ENCODE measurements at places on chromosomes 6 and 20.
A peak's percentile ranks its signal among the peaks of the same experiment; 100 is the strongest.

GRCh38 chr20:38651154-38651553 lies 49.5 kb downstream of the ARHGAP40 start:
- DNase-seq = no peak

DNA sequence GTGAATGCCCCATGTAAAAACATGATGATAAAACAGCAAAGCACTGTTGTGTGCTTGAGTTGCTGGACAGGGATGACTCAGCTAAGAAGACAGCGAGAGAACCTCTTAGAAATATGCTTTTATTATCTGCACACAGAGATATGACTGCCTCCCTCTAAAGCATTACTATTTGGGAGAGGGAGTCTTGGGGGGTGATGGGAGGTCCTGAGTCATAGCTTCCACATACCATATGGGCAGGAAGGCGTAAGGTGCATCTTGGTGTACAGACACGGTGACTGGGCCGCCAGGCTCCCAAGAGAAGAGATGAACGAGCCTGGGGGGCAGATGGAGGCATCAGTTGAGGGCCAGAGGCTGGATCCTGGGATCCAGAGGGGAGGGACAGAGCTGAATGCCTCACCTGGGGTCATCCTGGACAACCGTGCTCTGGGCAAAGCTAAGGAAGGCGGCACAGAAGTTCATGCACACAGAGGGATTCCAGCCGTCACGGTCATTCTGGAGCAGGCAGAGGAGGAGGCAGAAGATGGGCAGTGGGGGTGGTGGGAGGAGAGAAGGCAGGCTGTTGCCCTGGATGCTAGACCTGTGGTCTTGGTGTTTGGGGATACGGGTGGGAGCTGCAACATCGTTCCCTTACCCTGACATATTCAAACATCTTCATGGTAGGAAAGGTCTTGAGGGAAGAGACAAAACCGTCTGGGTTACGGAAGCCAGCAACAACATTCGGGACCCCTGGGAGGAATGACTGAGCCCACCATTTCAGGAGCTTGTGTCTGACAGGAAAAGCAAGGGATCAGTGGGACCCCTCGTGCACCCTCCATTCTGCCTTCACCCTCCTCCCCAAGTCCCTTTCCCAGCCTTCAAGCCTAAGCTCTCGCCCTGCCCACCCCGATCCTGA lies 2.0 kb downstream of the DXO start:
- no peak for DNase-seq

- peak; percentile 51 for DNase-seq
Measured at GRCh38 chr6:106084989-106085691, 996 bp upstream of the PRDM1 start.

GRCh38 chr20:15986690-15987089 lies 586.6 kb downstream of the KIF16B start:
- DNase-seq = no peak

GRCh38 chr6:110233770-110234374 lies 53.6 kb downstream of the CDC40 start:
- no peak for DNase-seq

DNA sequence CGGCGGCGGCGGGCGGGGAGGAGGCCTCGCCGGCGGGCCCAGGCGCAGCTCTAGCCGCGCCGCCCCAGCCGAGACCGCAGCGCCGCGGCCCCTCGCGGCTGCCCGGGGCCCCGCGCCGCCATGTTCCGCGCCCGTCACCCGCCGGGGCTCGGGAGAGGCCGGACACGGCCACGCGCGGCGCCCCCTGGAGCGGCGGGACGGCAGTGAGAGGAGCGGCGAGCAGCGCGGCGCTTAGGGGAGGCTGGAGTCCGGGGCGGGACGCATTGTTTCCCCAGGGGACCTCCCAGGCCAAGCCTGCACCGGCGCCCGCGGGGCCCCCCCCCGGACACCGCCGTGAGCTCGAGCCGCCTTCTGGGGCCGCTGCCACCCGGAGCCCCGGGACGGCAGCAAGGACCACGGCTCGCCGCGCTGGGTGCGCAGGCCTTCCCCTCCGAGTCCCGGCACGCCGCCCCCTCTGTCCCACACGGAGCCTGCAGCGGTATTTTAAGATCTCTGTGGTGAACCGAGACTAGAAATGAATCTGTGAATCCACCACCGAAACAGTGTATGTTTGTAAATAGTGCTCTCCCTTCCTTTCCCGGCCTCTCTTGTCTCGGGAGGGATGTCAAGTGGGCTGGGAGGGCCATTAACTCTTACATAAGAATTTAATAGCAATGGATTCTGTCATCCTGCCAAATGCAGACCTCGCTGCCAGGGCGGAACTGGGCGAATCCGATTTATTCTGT lies 424 bp upstream of the KIF13A start:
- peak; percentile 76 for DNase-seq

DNA sequence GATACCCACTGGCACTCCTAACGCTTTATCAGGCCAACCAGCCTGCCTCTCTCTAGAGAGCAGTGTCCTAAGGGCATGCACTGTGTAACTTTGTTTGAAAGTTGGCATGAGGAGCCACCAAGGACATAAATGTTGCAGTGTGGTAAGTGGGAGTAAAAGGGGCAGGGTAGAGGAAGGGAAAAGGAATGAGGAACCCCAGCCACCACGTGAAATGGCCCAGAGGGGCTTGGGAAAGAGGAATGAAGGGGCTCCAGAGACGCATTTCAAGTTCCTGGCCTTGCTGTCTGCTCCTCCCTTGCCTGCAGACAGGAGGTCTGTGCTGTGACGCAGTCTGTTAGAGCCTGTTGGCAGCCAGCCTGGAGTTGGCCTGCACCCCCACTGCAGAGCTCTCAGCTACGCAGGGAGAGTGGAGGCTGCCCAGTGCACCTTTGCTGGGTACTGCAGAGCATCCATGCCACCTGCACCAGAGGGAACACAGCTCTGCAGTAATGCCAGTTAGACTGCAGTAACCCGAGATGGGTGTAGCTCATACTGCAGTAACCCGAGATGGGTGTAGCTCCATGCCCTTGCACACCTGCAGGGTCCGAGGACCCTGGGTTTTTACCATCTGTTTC lies 86.8 kb upstream of the SNAP25 start:
- DNase-seq = no peak

DNA sequence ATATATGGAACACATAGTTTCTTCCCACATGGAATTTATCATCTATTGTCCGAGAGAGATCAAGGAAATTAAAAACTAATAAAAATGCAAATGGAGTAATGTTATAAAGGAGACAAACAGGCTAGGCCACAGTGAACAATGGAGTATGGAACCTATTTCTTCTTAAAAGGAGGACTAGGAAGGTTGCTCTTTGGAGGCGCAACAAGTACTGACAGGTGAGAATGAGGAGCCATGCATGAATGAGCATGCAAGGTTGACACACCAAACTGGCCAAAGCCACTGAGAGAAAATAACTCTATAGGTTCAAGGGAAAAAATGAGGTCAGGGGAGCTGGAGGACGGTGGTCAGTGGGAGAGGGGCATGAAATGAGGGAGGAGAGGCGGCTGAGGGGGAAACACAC lies 40.9 kb downstream of the PSMB1 start:
- DNase-seq = no peak

DNA sequence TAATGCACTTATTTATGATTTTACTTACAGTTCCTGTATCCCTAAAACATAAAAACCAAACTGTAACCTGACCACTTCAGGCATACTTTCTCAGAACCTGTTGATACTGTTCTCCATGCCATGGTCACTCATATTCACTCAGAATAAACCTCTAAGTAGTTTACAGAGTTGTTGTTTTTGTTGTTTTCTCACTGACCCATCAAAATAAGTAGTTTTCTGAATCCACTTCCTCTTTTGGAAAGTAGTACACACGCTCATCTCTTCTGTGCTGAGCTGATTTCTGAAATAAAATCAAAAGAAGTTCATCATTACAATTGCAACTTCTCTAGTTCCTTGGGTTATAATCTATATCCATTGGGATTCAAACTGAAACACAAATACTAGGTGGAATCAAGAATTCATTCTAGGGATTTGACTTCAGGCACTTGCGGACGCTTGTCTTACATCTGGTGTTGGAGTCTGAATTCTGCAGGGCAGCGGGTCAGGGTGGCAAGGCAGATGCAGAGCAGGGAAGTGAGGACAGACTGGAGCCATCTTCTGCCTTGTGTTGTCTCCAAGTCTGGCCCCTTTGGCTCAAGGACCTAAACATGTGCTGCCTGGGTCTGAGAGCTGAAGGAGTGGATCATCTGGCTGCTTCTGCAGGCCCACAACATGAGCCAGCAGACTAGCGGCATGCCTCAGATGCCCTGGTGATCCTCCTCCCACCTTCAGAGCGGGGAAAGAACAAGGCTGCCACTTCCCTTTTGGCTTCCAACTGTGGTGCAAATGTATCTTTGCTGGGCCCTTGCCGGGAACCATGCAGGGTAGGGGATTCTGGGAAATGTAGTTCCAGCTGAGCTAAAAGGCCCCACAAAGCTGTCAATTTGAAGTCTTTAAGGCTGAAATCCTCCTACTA lies 167.9 kb upstream of the MYLIP start:
- DNase-seq = no peak

DNA sequence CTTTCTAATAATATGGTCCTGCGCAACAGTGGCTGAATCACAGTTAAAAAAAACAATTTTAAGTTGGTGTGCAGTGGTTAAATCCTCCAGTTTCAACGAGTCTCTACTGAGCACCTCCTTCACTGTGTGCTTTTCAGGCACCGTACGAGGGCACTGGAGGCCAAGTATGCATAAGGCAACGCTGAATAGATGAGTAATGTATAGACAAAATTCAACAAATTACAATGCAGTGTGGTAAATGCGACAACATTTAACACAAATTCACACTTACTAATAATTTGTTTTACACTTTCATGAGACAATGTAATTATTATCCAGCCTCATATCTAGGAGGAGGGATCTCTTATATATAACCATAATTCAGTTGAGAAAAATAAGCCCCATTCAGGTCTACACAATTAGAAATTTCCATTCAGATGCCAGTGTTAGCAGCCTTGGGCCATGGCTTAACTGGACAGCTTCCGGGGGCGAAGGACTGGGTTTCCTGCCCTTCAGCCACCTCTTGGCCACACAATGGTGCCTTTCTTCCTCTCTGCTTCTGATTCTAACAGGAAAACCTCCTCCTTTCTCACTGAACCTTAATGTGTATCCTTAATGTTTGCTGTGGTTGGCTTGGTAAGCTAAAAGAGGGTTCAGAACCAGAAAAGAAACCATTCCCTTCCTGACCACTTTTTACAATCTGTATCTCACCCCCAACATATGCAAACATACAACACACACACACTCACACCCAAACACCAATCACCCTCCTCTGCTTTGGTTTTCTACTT lies 51.9 kb downstream of the B4GALT5 start:
- peak; percentile 89 for DNase-seq

DNA sequence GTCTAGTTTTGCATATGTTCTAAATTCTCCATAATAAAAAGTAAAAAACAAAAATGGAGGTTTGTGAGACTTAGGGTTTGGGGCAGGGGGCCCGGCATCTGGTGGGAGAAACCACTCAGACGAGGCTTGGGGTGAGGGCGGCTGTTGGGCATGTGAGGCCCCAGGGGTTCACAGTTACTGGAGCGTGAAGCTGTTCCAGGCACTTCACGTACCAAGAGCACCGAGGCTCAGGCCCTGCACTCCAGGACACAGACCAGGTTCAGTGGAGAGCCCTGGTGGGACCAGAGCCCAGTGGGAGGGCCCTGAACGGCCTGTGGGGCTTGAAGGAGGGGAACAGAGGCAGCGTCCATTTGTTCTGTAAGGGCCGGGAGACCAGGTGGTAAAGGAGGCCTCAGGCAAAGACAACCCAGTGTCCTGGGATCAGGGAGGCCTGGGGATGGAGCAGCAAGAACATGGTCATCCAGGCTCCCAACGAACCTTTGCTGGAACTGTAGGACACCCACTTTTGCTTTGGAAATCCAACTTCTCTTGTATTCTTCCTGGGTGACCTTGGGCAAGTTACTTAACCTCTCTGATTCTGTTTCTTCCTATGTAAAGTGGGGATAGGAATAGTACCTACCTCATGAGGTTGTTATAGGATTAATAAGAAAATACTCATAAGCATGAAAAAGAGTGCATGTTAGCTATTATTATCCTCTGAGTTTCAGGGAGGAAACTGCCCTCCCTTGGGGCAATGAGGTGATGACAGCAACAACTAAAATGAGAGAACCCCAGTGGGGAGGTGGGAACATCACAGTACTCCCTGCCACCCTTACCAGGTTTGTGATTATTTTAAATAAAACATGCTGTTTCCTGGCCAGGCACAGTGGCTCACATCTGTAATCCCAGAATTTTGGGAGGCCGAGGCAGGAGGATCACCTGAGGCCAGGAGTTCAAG lies 1.1 kb upstream of the FGD2 start:
- no peak for DNase-seq

- DNase-seq = no peak
Measured at GRCh38 chr6:142714951-142715785, 229.8 kb downstream of the HIVEP2 start.

DNA sequence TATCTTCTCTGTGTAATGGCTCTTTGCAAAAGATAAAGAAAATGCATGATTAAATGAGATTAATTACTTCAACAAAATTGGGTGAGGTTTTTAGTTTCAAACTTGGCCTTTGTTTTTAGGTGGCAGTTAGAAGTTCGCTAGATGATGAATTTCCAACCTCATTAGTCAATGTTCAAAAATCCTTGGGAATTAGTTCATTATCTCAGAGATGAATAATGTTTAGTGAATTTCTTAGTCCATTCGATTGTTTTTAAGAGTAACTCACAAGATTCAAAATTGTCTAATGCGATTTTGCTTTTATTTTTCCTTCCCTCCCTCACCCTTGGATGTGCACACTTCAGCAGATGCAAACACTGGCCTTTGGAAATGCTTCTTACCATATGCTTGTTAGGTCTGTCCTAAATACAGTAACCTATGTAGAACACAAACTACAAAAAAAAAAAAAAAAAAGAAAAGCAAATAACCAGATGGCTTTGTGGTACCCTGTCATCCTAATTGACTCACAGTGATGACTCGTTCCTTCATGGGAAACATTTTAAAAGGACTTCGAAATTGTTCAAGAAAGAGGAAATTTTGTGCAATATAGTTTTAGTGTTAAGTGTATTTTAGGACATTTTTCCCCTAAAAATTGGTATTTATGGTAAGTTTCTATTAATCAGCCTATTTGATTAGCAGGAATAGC lies 66.7 kb downstream of the FAM229B start:
- DNase-seq = peak; percentile 54

DNA sequence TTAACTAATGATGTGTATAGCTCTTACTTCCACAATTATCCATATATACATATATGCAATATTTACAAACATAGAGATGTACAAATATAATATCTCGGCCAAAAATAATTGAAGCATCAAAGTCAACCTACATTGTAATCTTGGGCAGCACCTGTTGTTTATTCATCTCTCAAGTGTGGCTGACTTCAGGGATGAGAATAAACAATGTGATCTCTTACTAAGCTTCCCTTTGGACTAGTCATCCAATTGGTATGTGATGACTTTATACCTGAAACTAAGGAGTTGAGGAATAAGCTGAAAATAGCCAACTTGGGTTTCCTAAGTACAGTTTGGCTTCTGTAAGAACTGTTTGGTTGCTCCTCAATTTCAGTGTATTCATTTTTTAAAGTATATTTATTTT lies 256.6 kb downstream of the KHDC1L start:
- no peak for DNase-seq

- DNase-seq = no peak
Measured at GRCh38 chr6:89555806-89556205, 82.7 kb downstream of the LYRM2 start.

- no peak for DNase-seq
Measured at GRCh38 chr6:104608101-104608500, 251.6 kb downstream of the HACE1 start.
